Activated CD4-positive, alpha-beta T cell treated with anti-CD3 and anti-CD28 coated beads for 36 hours (primary cell): ENCODE measurements at places on chromosomes 13 and 19. TPM values are rescaled to one million over a fixed set of nuclear protein-coding genes. Genes with fewer than 3 reads are reported as not detected.

ZNF224 gene
- total RNA-seq, result 12.6 TPM

ZNF534 gene
- 0.09 TPM for total RNA-seq

C13orf42 gene
- total RNA-seq, result not detected

PDX1 gene
- not detected for total RNA-seq

KCNN4 gene
- 103 TPM for total RNA-seq

DNA sequence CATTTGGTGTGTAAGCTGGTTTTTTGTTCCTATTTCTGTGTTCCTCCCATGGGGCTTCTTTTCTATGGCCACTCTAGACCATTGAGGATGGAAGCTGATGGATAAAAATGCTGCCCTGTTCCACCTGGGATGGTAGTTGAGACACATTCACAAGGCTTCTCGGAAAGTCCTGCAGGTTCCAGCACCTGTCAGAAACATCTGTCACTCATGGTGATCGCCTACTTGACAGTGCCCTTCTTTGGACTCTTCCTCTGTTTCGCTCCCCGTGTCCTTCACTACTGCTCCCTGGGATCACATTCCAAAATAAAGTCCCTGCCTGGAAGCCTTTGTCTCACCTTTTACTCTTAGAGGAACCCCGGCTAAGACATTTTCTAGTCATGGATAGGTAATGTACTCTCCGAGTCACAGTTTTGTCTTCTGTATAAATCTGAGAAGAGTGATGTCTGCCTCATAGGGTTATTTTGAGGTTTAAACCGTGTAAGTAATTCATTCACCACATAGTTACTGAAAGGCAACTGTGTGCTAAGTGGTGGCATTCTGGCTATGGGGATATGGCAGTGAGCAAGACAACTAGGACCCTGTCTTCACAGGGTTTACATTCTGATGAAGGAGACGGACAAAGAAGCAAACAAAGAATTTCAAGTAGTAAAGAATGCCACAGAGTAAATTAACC lies 21.0 kb downstream of the UBAC2 start:
- DNase-seq, result no peak

DNA sequence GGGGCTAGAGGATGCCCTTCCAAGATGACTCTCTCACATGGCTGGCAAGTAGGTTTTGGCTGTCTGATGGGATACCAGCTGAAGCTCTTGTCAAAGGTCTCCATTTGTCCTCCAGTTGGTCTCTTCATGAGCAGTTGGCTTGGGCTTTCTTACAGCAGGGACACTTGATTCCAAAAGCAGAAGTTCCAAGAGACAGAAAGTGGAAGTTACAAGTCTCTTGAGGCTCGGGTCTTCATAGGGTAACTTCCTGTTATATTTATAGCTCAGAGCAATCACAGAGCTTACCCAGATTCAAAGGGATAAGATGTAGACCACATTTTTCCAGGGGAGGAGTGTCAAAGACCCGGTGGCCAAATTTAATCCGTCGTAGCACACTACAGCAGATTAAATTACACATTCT lies 440.0 kb downstream of the RFC3 start:
- DNase-seq, result no peak

GRCh38 chr13:69331245-69331644 lies 776.4 kb upstream of the ATXN8OS start:
- DNase-seq, result no peak

- no peak for DNase-seq
Observed at GRCh38 chr13:48222358-48223301, 10.4 kb upstream of the ITM2B start.
